Lower lobe of right lung (tissue), 2 donors: ENCODE measurements at places on chromosomes 1 and 21.

DNA sequence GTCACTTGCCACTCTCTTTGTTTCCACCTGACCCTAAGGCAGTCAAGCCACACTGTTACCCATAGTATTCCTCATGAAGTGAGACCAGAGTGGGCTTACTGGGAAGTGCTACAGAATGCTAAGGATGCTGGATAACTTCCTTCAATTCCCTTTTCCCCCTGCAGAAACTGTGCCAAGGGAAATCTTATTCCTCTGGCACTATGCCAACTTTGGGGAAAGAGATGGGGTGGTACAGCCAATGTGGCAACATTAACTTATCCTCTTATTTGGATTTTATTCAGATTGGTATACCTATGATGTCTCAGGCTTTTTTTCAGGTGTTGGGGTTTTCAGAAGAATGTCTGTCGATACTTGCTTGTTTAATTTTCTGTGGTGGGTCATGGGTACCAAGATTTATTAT, 599.4 kb upstream of the PBX1 start:
- DNase-seq, result no peak

DNA sequence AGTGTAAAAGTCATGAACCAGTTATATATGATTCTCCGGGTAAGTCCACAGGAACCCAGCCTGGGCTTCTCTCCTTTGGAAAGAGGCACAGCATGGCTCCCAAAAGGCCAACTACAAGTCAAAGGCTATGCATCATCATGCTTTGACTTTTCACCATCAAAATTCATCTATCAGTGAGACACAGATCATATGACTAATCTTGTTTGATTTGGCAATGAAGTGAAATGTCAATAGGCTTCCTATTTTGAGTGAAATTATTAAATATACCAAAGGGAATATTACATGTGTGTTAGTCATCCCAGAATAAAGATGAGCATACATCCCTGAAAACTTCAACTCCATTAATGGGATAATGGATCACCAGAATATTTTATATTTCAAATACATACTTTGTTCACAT, 83.5 kb upstream of the ADGRL2 start:
- no peak for DNase-seq

DNA sequence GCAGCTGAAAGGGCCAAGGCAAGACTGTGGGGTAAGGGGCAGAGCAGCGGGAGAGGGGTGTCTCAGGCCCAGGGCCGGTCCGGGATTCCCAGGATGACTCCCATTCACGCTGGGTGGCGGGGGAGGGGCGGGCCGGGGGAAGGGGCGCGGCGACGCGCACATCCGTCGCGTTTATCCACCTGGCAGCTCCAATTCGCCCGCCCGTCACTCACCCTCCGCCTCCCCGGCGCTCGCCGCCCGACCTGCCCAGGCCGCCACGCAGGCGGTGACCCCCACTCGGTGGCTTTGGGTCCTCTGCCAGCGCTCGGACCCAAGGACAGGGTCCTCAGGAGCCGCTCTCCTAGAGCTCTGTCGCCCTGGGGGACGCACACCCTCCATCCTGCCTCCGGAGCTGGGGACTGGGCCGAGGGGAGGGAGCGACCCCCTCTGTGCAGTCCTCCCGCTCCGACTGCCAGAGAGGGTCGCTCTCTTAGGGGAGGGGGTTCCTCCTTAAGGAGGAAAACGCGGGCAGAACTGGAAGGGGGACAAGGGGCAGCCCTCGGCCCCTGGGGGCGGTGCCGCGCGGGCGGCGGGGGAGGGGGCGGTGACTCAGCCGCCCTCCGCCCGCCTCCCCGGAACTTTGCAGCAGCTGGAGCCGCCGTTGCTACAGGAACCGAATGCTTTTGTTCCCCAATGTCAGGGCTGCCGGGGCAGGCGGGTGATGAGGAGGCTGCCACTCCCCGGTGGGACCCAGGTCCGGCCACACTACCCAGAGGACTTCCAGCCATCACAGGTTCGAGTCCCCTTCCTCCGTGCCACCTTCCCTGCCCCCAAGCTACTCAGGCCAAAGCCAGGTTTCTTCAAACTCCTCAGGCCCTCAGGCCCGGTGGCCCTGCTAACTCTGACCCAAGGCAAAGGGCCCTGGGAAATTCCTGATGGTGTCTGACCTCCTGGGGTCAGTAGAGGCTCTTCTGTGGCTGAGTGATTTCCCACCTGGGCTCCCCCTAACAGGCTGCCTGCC, 3.4 kb downstream of the ADGRB2 start:
- DNase-seq, result peak; percentile 66

DNA sequence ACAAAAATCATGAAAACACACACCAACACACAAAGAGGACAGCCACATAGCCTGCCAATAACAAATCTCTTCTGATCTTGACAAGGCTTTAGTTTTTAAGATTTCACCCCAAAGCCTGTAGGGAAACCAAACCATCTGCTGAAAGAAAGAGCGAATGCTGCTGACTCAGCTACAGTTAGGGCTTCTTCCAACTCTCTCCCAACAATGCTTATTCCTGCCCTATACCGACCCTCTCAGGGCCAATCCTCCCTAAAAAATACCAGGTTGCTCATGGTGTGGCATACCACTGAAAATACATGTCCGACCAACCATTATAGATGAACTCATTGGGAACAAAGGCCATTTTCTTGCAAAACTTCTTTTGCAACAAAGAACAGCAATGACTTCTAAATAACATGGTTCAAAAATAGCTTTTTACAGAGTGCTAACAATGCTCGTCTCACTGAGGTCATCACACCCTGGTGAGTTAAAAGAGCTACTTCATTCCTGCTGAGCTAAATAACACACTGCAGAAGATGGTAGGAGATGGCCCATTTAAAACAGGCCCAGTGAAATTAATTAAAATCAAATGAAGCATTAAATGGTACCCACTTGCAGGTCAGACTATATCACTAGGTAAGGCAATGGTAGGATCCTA, 86.1 kb downstream of the KIAA0319L start:
- no peak for DNase-seq
